ENCODE measurements at places on chromosomes 6 and 20.
A peak's percentile ranks its signal among the peaks of the same experiment; 100 is the strongest.

- H3K27me3 ChIP-seq, result peaks cover 13% of the 10 kb centered on the region
- H3K4me1 ChIP-seq, result peaks cover 18% of the 10 kb centered on the region
- H3K4me3 ChIP-seq, result peak within 1 kb of the TSS; percentile 78
- no peaks in the 10 kb centered on the region for H3K36me3 ChIP-seq
- peak within 1 kb of the TSS; percentile 49 for H3K27ac ChIP-seq
- peak; percentile 6 for DNase-seq
These were observed at the start of gene SPTLC3 for GRCh38 chr20:13008761-13009681. Gene SPTLC3, plus strand, starts transcription at chr20:13008972. Its CDS starts 296 bp downstream, at chr20:13009268.

DNA sequence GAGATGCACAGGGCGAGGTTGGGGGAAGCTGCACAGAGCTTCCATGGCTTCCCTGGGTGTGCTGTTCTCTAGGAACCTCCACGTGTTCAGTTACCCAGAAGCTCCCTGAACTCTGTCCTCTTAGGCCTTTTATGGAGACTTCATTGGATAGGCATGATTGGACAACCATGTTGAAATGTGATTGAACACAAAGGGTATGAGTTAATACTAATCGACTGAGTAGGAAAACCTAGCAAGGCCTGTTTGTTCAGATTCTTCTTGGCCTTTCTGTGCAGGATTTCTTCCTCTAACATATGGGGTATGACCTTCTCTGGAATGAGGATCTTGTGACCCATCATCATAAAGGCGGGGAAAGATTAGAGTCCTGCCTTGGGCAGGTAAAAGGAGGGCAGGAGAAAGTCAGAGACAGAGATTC lies 70.7 kb upstream of the SMIM29 start:
- H3K4me3 ChIP-seq, result no peak overlapping the region
- H3K36me3 ChIP-seq, result no peaks in the 10 kb centered on the region
- H3K27ac ChIP-seq, result no peak overlapping the region
- H3K27me3 ChIP-seq, result no peaks in the 10 kb centered on the region

GRCh38 chr20:34530342-34530741 lies 14.1 kb downstream of the DYNLRB1 start:
- no peak overlapping the region for H3K4me3 ChIP-seq
- no peak for DNase-seq
- no peaks in the 10 kb centered on the region for H3K27me3 ChIP-seq

GRCh38 chr20:10659651-10660601 lies 13.9 kb downstream of the JAG1 start:
- DNase-seq, result no peak
- H3K4me3 ChIP-seq, result no peak overlapping the region
- peaks cover 26% of the 10 kb centered on the region for H3K27me3 ChIP-seq
- H3K27ac ChIP-seq, result no peak overlapping the region
- no peaks in the 10 kb centered on the region for H3K4me1 ChIP-seq

GRCh38 chr6:21523652-21524051 lies 69.9 kb upstream of the SOX4 start:
- no peaks in the 10 kb centered on the region for H3K4me1 ChIP-seq
- DNase-seq, result no peak
- no peak overlapping the region for H3K4me3 ChIP-seq
- H3K27ac ChIP-seq, result no peak overlapping the region
- H3K36me3 ChIP-seq, result no peaks in the 10 kb centered on the region

DNA sequence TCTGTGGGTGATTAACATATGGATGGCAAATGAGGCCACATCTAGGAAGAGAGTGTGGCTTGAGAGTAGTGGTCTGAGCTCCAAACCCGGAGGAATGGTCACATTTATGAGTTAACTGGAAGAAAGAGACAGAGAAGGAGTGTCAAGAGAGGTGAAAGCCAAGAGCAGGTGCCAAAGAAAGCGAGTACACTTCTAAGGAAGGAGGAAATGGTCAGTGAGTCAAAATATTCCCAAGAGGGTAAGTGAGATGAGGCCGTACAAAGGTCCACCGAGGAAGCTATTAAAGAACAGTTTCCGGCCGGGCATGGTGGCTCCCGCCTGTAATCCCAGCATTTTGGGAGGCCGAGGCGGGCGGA lies 104.5 kb upstream of the RNF24 start:
- peaks cover 14% of the 10 kb centered on the region for H3K4me1 ChIP-seq
- no peak overlapping the region for H3K4me3 ChIP-seq

DNA sequence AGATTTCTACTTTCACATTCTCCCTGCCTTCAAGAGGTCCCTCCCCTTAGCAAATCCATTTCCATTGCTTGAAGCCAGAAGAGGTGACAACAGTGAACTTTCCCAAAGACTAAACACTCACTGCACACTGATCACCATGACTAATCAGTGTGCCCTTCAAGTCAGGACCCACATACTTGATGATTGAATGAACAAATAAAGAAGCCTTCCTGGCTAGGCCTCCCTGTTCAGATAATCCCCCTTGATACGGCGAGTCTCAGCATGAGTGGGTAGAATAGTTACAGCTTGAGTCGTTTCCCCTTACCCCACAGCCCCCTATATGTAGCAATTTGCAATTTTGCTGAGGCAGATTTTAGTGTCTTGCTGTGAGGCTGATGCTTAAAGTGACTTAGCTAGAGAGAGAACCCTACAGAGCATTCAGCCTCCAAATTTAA lies 102.2 kb downstream of the UNC5CL start:
- no peak overlapping the region for H3K4me3 ChIP-seq
- H3K27me3 ChIP-seq, result peaks cover 23% of the 10 kb centered on the region
- no peak for DNase-seq
- H3K4me1 ChIP-seq, result no peaks in the 10 kb centered on the region
- H3K27ac ChIP-seq, result no peak overlapping the region
- no peaks in the 10 kb centered on the region for H3K36me3 ChIP-seq

GRCh38 chr6:36075656-36076055 lies 48.0 kb downstream of the MAPK14 start:
- no peaks in the 10 kb centered on the region for H3K27me3 ChIP-seq
- no peak overlapping the region for H3K4me3 ChIP-seq
- DNase-seq, result no peak
- H3K36me3 ChIP-seq, result peaks cover 46% of the 10 kb centered on the region
- no peak overlapping the region for H3K27ac ChIP-seq
- peaks cover 5% of the 10 kb centered on the region for H3K4me1 ChIP-seq

DNA sequence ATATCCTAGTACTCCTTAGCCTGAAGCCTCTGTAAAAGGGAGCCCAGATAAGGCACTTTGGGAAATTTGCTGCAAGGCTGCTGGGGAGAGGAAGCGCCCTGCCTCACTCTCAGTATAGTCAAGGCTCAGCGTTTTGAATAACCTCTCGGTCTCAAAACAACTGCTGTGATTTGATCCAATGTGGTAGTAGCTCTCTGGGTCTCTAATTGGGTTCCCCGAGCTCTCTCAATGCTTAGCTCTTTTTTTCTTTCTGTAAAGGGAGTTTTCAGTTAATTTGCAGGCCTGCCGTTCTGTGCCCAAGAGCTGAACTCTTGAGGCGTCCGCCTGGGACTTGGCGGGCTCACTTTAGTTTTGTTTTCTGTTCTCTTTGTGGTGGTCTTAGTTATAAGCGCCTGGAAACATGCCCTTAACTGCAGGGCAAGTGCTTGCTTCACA lies 41.2 kb downstream of the ZHX3 start:
- no peaks in the 10 kb centered on the region for H3K36me3 ChIP-seq
- H3K27me3 ChIP-seq, result peaks cover 6% of the 10 kb centered on the region
- H3K4me3 ChIP-seq, result no peak overlapping the region

DNA sequence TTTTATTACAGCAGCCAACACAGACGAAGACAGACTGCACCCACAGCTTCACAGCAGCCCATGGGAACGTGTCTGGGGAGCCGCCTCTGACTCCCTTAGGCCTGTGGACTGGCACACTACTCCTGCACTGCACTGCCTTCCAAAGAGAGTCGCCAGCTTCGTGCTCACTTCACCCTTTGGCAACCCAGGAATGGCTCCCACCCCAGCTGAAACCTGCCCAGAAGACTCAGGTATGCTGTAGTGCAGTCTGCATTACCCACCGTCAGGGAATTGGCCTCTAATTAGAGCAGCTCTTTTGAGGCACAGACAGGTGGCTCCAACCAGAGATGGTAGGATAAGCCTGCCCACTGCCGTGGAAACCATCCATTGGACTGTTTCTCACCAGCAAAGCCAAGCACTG lies 39.9 kb upstream of the FRMD1 start:
- no peaks in the 10 kb centered on the region for H3K36me3 ChIP-seq
- H3K4me3 ChIP-seq, result no peak overlapping the region
- H3K27ac ChIP-seq, result no peak overlapping the region
- no peaks in the 10 kb centered on the region for H3K4me1 ChIP-seq

DNA sequence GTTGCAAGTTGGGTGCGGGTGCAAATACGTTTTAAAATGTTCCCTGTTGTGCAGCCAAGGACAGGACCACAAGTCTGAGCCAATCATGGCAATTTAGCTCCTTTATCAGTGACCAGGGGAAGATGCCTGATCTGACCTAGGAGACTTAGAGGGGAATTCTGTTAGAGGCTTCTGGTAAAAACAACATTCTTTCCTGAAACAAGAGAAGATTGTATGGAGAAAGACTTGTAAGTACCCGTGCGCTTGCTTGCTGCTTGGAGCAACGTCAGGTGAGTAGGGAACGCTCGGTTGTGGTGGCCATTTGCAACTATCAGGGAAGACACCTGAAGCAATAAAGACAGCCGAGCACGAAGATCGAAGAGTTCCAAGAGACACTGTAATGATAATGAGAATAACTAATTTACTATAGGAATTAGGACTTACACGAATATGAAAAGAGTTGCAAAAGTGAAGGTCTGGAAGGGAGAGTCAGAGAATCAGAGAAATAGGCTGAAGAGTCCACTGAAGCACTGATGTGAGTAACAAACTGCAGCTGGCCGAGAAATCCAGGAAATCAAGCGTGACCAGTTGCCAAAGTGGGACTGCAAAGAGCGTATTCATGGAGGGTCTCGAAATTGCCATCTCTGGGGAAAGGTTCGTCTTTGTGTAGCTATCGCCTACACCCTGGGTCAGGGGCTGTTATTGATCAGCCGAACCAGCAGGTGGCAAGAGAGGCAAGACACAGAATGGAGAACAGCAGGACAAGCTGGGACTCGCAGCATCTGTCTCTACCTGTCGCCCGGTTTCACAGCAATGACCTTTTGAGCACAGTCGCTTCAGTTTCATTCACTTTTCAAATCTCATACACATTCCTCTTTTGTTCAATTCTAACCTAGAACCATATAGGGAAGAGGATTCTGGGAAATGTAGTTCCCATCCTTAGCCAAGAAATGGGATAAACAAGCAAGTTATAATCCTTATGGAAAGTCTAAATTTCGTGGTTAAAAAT lies 26.1 kb downstream of the LOC128125822 start:
- peak; percentile 62 for DNase-seq
- no peaks in the 10 kb centered on the region for H3K36me3 ChIP-seq
- H3K27me3 ChIP-seq, result peaks cover 8% of the 10 kb centered on the region

- peaks cover 48% of the 10 kb centered on the region for H3K36me3 ChIP-seq
- H3K27me3 ChIP-seq, result no peaks in the 10 kb centered on the region
- H3K4me3 ChIP-seq, result no peak overlapping the region
- H3K4me1 ChIP-seq, result peaks cover 8% of the 10 kb centered on the region
These were observed 58.2 kb downstream of the CSE1L start for GRCh38 chr20:49104365-49104648.

GRCh38 chr6:151723152-151723551 lies 84.3 kb upstream of the ESR1 start:
- H3K27ac ChIP-seq, result no peak overlapping the region
- DNase-seq, result peak; percentile 69
- peaks cover 2% of the 10 kb centered on the region for H3K4me1 ChIP-seq

GRCh38 chr6:159506048-159506447 lies 187.0 kb downstream of the SOD2 start:
- no peak for DNase-seq
- no peaks in the 10 kb centered on the region for H3K36me3 ChIP-seq
- H3K27me3 ChIP-seq, result peaks cover 4% of the 10 kb centered on the region
- H3K27ac ChIP-seq, result no peak overlapping the region
- H3K4me3 ChIP-seq, result no peak overlapping the region

- H3K27ac ChIP-seq, result no peak overlapping the region
- H3K4me1 ChIP-seq, result peaks cover 12% of the 10 kb centered on the region
- H3K4me3 ChIP-seq, result peak overlapping the region; percentile 2
- no peaks in the 10 kb centered on the region for H3K27me3 ChIP-seq
These were observed 142.6 kb downstream of the CDH26 start for GRCh38 chr20:60100780-60101179.

DNA sequence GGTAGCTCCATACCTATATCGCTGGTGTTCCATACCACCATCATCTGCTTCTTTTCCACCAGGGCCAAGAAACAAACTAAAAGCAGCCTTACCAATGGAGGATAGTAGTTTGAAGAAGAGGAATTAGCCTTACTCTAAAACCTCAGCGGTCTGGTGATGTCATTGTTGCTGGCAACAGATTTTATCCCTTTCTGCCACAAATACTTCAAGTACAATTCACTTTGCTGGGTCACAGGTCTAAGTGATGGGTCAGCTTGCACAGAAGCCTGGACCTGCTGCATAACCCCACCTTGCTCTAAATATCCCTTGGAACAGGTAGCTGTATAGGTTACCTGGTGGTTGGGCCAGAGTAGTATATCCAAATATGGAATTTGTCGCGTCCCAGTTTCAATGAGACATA lies 53.2 kb upstream of the THEMIS start:
- H3K36me3 ChIP-seq, result peaks cover 23% of the 10 kb centered on the region
- no peak overlapping the region for H3K4me3 ChIP-seq
- DNase-seq, result no peak
- H3K27me3 ChIP-seq, result no peaks in the 10 kb centered on the region
- no peak overlapping the region for H3K27ac ChIP-seq

DNA sequence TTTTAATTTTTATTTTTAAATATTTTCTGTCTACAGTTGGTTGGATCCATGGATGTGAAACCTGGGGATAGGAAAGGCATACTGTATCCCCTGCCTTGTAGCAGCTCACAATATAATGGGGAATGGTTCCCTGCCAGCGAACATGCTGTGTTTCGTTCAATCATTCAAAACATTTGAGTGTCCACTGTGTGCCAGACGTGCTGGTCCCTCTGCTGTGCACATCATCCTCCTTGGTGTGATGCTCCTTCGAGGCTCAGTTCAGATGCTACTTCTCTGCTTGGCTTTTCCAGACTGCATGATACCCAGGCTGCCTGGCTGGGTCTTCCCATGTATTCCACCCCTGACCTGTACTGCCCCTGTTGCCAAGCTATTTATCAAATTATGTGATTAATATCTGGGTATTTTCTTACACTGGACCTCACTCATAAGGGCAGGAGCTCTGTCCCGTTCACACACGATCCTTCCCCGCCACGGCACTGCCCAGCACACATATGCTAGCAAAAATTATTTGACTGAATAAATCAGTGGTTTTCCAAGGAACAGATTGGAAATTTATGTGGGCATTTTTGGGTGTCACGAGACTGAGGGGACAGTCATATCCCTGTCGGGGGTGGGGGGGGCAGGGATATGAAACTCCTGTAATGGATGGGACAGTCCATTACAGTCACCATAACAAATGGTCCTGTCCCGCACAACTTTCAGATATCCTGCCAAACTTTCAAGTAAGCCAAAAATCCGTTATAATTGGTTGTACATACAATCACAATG lies 4.9 kb downstream of the SDCBP2 start:
- no peak overlapping the region for H3K4me3 ChIP-seq
- peaks cover 34% of the 10 kb centered on the region for H3K4me1 ChIP-seq
- DNase-seq, result no peak
- H3K36me3 ChIP-seq, result peaks cover 2% of the 10 kb centered on the region

- no peaks in the 10 kb centered on the region for H3K27me3 ChIP-seq
- H3K4me3 ChIP-seq, result no peak overlapping the region
- DNase-seq, result no peak
- H3K4me1 ChIP-seq, result peaks cover 33% of the 10 kb centered on the region
- peak overlapping the region; percentile 20 for H3K27ac ChIP-seq
These were observed 47.1 kb downstream of the AKIRIN2 start for GRCh38 chr6:87654875-87655454.

GRCh38 chr6:143872201-143872600 lies 7.9 kb downstream of the ZC2HC1B start:
- DNase-seq, result no peak
- H3K4me1 ChIP-seq, result peaks cover 6% of the 10 kb centered on the region
- no peak overlapping the region for H3K27ac ChIP-seq
- H3K4me3 ChIP-seq, result no peak overlapping the region
- no peaks in the 10 kb centered on the region for H3K27me3 ChIP-seq

All from T-helper 2 cell treated with Interferon-gamma antibody and Interleukin-4, amounts not matched to agents 5 μg/mL and 100 μg/mL, for 36 hours (primary cell).